T-cell (primary cell): ENCODE measurements at places on chromosomes 5 and 9. TPM values are rescaled to one million over a fixed set of nuclear protein-coding genes. Genes with fewer than 3 reads are reported as not detected.

GRCh38 chr5:156469636-156470035 lies 142.7 kb downstream of the SGCD start:
- no peak overlapping the region for H3K4me3 ChIP-seq
- H3K27me3 ChIP-seq: no peaks in the 10 kb centered on the region
- no peaks in the 10 kb centered on the region for H3K36me3 ChIP-seq
- no peak for DNase-seq

DIPK1B gene
- 0.77 TPM for total RNA-seq

SLC23A1 gene
- total RNA-seq: not detected

- H3K27me3 ChIP-seq: no peaks in the 10 kb centered on the region
- DNase-seq: no peak
- no peaks in the 10 kb centered on the region for H3K4me1 ChIP-seq
- H3K27ac ChIP-seq: no peak overlapping the region
- no peak overlapping the region for H3K4me3 ChIP-seq
Observed at GRCh38 chr9:82492274-82492673, 503.7 kb downstream of the SPATA31D1 start.

- no peaks in the 10 kb centered on the region for H3K27me3 ChIP-seq
- no peaks in the 10 kb centered on the region for H3K36me3 ChIP-seq
- DNase-seq: no peak
- no peak overlapping the region for H3K4me3 ChIP-seq
- H3K27ac ChIP-seq: no peak overlapping the region
- no peaks in the 10 kb centered on the region for H3K4me1 ChIP-seq
Observed at GRCh38 chr5:166330036-166330435, 1961.4 kb upstream of the WWC1 start.

ENHO gene
- 0.32 TPM for total RNA-seq

DNA sequence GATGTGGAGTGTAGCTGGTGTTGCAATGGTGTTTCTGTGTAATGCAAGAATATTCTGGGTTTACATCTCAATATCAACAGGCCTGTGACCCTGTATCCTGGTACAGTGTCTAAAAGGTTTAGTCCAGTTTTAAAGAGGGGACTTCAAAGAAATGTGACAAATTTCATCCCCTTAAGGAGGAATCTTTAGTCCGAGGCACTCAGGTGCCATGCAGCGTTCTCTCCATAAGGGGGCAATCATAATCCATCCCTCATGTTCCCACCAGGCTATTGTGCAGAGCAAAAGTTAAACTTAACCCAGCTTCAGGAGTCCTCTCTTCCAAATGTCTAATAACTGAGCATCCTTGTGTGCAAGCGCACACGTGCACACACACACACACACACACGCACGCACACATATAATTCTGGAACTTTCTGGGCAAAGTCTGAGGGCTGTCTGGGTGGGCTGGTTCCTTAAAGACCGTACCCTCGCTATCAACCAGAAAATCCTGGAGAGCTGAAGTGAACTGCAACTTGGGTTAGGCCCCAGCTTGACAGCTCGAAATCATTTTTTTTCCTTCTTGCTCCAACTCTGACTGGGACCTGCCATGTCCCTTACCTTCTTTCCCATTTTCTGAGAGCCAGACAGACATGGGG lies 46.0 kb downstream of the CRB2 start:
- H3K36me3 ChIP-seq: no peaks in the 10 kb centered on the region
- no peaks in the 10 kb centered on the region for H3K27me3 ChIP-seq
- no peaks in the 10 kb centered on the region for H3K4me1 ChIP-seq
- no peak overlapping the region for H3K27ac ChIP-seq
- no peak for DNase-seq
- no peak overlapping the region for H3K4me3 ChIP-seq

- H3K27ac ChIP-seq: no peak overlapping the region
- no peaks in the 10 kb centered on the region for H3K27me3 ChIP-seq
- no peak overlapping the region for H3K4me3 ChIP-seq
- H3K36me3 ChIP-seq: peaks cover 6% of the 10 kb centered on the region
- no peak for DNase-seq
Observed at GRCh38 chr9:120440791-120441190, 139.2 kb downstream of the CDK5RAP2 start.

GRCh38 chr5:88518131-88519016 lies 249.7 kb upstream of the TMEM161B start:
- no peaks in the 10 kb centered on the region for H3K4me1 ChIP-seq
- H3K27ac ChIP-seq: no peak overlapping the region
- H3K4me3 ChIP-seq: no peak overlapping the region
- DNase-seq: no peak
- no peaks in the 10 kb centered on the region for H3K36me3 ChIP-seq

DNA sequence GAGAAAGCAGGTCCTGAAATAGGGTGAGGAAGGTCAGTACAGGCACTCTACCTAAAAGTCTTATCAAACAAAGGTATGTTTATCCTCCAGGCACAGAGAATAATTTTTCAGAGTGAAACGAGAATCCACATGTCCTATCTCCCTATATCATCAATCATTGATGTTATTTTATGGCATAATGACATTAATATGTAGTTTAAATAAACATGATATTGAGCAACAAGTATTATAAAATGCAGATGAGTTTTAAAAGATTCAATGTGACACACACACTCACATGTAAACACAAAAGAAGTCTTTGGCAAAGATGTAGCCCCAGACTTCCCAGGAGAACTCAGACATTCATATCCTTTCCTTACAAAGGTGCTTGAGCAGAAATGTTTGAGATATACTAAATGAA lies 389.1 kb downstream of the ADGRV1 start:
- no peak overlapping the region for H3K4me3 ChIP-seq
- no peaks in the 10 kb centered on the region for H3K27me3 ChIP-seq
- H3K27ac ChIP-seq: no peak overlapping the region

GRCh38 chr9:14314929-14315874 lies 1.3 kb upstream of the NFIB start:
- H3K36me3 ChIP-seq: no peaks in the 10 kb centered on the region
- peaks cover 4% of the 10 kb centered on the region for H3K4me1 ChIP-seq
- no peak overlapping the region for H3K27ac ChIP-seq
- peak overlapping the region; percentile 30 for H3K4me3 ChIP-seq
- peaks cover 39% of the 10 kb centered on the region for H3K27me3 ChIP-seq

DNA sequence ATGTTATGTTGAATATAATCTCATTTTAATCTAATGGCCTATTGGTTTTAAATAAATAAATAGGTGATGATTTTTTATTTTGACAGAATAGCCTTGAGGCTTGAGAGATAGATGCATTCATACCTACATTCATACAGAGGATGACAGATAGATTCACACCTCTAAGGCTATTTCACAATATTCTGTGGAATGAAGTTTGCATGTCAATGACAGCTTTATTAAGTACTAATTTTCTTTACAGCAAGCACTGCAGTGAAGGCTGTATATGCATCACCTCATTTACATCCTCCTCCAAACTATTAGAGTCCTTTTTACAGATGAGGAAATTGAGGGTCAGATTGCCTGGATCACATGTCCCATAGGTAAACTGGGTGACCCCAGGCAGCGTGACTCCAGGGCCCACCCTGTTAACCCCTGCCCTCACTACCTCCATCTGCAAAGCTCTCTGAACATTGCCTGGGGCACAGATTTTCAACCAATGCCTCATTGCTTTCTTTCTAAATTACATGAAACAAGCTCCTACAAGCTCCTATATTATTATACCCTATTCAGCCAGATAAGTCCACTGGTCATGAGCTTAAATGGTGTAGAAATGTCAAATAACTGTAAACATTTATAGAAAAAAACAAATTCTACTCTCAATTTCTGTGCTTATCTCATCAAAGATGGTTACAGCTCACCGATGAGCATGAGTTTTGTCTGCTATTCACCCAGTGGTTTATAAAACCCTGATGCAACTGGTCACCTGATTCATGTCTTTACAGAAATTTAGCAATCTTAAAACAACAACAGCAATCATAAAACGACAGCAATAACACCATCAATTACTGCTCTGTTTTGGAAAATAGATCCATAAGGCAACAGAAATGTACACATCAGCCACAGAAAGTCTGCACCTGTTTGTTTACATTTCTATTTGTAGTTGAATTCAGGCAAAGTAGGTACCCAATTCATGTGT lies 338.0 kb downstream of the NSG2 start:
- H3K27me3 ChIP-seq: peaks cover 8% of the 10 kb centered on the region
- no peaks in the 10 kb centered on the region for H3K4me1 ChIP-seq
- no peaks in the 10 kb centered on the region for H3K36me3 ChIP-seq
- no peak overlapping the region for H3K27ac ChIP-seq

PCDHB11 gene
- total RNA-seq: not detected

AJM1 gene
- total RNA-seq: 7.5 TPM

FOXD4L3 gene
- 0.38 TPM for total RNA-seq

MXD3 gene
- total RNA-seq: 12.4 TPM

DNA sequence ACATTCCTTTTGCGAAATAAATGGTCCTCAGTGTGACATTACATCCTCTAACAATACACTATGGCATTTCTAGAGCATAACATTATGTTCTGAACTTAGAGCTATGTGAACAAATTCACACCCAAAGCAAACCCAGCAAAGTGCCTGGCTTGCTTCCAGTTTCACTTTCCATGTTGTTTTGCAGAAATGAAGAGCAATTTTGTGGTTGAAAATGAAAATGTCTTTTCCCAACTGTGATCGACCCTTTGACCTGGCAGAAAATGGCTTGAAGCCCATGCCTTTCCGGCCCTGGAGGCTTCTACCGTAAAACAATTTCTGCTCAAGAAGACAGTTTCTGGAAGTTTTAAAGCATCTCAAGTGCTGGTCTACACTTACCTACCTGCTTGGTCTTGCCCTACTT lies 344.7 kb upstream of the RGMB start:
- no peak for DNase-seq
- H3K27me3 ChIP-seq: no peaks in the 10 kb centered on the region
- H3K27ac ChIP-seq: no peak overlapping the region
- no peak overlapping the region for H3K4me3 ChIP-seq
- no peaks in the 10 kb centered on the region for H3K4me1 ChIP-seq

DNA sequence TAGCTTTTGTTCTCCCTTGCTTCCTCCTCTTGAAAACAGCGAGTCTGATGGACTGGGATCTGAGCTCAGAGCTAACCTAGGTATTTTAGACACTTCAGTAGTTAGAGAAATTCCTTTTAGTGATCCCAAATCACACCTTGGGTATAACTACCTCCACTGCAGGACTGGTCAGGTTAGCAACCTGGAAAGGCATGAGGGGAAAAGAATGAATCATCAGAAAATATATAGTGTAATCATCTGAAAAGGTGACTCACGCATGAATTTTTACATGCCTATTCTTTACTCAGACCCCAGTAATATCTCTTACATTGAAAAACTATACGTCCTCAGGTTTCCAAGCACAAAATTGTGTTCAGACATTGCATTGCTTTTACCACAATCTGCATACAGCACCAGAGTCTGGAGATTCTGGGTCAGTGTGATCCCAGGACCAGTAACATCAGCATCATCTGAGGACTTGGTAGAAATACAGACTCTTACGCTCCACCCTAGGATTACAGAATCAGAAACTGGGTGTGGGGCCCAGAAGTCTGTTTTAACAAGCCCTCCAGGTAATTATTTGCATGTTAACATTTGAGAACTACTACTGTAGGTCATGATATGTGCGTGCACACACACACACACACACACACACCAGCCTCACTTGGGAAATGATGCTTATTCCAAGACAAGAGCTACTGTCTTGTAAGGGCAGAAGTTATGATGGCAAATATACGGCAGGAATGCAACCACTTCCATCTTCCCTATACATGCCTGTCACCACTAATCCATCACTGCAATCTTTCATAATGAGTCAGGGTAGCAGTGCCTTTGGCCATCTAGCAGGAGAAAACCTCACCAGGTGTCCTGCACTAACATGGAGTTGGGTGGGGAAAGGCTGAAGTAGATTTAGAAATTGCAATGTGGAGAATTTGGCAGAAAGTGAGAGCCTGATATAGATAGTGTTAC lies 271.6 kb upstream of the MAP3K1 start:
- H3K27ac ChIP-seq: no peak overlapping the region
- H3K4me1 ChIP-seq: peaks cover 4% of the 10 kb centered on the region
- no peaks in the 10 kb centered on the region for H3K27me3 ChIP-seq
- no peak for DNase-seq
- no peaks in the 10 kb centered on the region for H3K36me3 ChIP-seq
- H3K4me3 ChIP-seq: no peak overlapping the region

GRCh38 chr5:74311961-74312360 lies 328.6 kb downstream of the ENC1 start:
- no peak overlapping the region for H3K4me3 ChIP-seq
- no peak for DNase-seq
- H3K4me1 ChIP-seq: no peaks in the 10 kb centered on the region
- no peaks in the 10 kb centered on the region for H3K36me3 ChIP-seq

HSPA5 gene
- 118 TPM for total RNA-seq

DNA sequence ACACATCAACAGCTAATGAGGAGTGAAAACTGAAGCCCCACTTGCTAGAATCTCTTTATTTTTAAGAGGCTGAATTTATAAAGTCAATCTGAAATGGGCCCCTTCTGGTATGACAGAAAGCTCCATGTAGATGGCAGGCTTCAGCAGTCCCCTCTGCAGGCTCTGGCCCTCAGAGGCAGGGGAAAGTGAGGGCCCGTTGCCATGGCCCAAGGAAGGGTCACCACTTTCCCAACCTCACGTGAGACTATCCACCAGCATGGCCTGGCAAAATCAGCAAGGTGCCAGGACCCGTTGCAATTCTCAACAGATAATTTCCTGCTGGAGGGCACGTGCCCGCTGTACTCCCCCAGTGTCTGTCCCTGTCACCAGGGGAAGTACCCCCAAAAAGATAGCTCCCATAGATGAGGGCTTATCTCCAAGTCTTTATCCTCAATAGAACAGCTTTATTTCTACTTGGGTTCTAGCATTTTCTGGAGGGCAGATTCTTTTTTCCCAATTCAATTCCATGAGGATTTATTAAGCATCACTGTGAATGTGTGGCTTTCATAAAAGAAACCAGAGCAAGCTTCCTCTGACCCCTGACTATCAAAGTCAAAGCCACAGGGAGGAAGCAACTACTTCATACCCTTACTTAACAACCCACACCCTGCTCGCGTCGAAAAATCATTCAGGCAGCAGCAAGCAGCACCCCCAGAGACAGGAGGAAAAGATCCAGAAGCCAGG lies 85.4 kb upstream of the FSTL4 start:
- H3K4me1 ChIP-seq: peaks cover 5% of the 10 kb centered on the region
- H3K36me3 ChIP-seq: no peaks in the 10 kb centered on the region
- peaks cover 16% of the 10 kb centered on the region for H3K27me3 ChIP-seq
- no peak overlapping the region for H3K27ac ChIP-seq
- no peak overlapping the region for H3K4me3 ChIP-seq
- DNase-seq: no peak

PRRX2 gene
- not detected for total RNA-seq

ADAMTSL1 gene
- not detected for total RNA-seq

- H3K36me3 ChIP-seq: no peaks in the 10 kb centered on the region
- DNase-seq: no peak
- no peaks in the 10 kb centered on the region for H3K4me1 ChIP-seq
- H3K27me3 ChIP-seq: no peaks in the 10 kb centered on the region
Observed at GRCh38 chr5:66989286-66989685, 207.3 kb downstream of the CD180 start.

DNA sequence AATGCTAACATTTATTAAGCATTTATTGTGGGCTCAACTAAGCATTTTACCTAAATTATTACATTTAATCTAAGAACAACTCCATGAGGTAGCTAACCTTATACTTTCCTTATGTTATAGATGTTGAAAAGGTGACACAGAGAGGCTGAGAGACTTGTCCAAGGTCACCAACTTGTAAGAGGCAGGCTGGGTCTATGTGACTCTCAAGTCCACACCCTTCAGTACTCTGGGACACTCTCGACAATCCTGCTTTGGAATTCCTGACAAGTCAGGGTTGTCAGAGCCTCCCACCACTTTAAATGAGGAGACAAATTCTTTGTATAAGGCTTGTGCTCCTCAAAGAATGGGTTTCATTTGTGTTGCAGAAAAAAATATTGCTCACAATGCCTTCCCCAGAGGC lies 67.2 kb downstream of the NRG2 start:
- no peak overlapping the region for H3K27ac ChIP-seq
- H3K4me3 ChIP-seq: no peak overlapping the region

ORM2 gene
- not detected for total RNA-seq

TCF7 gene
- 503 TPM for total RNA-seq
